ENCODE measurements at places on chromosomes 2 and 18.

GRCh38 chr2:224561234-224562005 is 23.7 kb downstream of the CUL3 start:
- DNase-seq, result no peak

GRCh38 chr2:74735009-74735408 is 81.0 kb downstream of the SEMA4F start:
- no peak for DNase-seq

- no peak for DNase-seq
Observed at GRCh38 chr18:8899000-8899399, 193.6 kb downstream of the MTCL1 start.

- DNase-seq, result no peak
Observed at GRCh38 chr18:69883781-69884180, 63.9 kb downstream of the CD226 start.

GRCh38 chr2:241067501-241068135 is 34.5 kb downstream of the MTERF4 start:
- DNase-seq, result no peak

DNA sequence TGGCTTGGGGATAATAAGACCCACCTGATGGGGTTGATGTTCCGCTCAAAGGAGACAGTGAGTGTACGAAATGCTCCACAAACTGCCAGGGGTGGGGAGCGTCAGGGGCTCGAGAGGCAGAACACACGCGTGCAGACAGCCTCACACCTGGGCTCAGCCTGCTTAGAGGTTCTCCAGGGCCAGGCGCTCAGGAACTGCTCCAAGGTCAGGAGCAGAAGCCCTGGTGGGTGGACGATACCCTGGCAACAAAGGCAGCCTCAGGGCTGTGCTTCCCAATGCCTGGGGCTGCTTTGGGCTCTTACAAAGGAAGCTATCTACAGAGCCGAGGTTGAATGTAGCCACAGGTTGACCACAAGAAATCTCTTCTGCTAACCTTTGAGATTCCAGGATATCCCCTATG is 114.4 kb downstream of the CLIP4 start:
- DNase-seq, result no peak

- no peak for DNase-seq
Observed at GRCh38 chr18:45464619-45465018, 150.7 kb upstream of the SLC14A2 start.

GRCh38 chr2:23385748-23386338 is 864 bp downstream of the KLHL29 start:
- no peak for DNase-seq

- DNase-seq, result no peak
Observed at GRCh38 chr18:36490897-36491296, 193.4 kb downstream of the FHOD3 start.

- DNase-seq, result no peak
Observed at GRCh38 chr2:100224988-100225710, 82.8 kb upstream of the AFF3 start.

DNA sequence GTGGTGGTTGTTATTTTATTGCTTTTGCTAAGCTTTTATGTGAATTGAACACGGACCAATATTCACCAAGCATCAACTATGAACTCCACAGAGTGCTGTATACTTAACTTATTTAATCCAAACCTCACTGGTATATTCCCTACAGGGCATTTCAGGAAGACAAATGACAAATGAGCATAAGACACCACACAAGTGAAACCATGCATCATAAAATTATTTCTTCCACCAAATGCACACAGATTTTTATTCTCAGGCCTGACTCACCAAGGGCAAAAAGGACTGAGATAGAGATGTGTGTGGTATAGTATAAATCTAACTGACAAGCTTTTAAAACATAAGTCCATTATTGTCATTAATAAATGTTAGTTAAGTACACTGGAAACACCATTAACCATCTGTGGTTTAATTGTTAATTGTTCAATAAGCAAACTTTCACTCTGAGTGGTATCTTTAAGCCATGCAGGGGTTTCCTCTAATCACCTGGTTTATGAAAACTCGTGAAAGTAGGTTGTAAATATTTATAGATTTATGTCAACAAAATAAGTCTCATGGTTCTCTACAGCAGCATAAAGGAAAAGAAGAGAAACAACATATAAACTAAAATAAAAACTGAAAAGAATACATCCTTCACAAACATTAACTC is 77.6 kb upstream of the CRIM1 start:
- DNase-seq, result no peak

Measured in stimulated activated CD8-positive, alpha-beta memory T cell treated with anti-CD3 and anti-CD28 coated beads, Interleukin-2, amount 100 ng/mL, for 48 hours (primary cell).